A549 treated with Hydrocortisone at 1 μM for 4 hours (cell line): ENCODE measurements at places on chromosomes 12 and 14. TPM values are rescaled to one million over a fixed set of nuclear protein-coding genes. Genes with fewer than 3 reads are reported as not detected.

CYP46A1 gene
- 0.06 to 0.17 TPM (median 0.09 TPM) in 5 replicates for total RNA-seq

SLC25A21 gene
- total RNA-seq = 0.50 to 1.9 TPM (median 0.93 TPM) in 5 replicates

DHRS1 gene
- 9.8 to 11.5 TPM (median 11.2 TPM) in 5 replicates for total RNA-seq

IL26 gene
- total RNA-seq = not detected in 5 replicates

PCK2 gene
- total RNA-seq = 18.3 to 21.2 TPM (median 19.7 TPM) in 5 replicates

RFLNA gene
- 0.10 to 0.27 TPM (median 0.18 TPM) in 4 of 5 replicates, not detected in the other for total RNA-seq

PLD4 gene
- 0.05 to 0.13 TPM (median 0.05 TPM) in 4 of 5 replicates, not detected in the other for total RNA-seq

AQP2 gene
- not detected in 5 replicates for total RNA-seq

GPRC5A gene
- total RNA-seq = 230 to 315 TPM (median 290 TPM) in 5 replicates

KRT82 gene
- total RNA-seq = not detected in 5 replicates

ADAM21 gene
- total RNA-seq = 0.03 TPM in 2 of 5 replicates, not detected in the others

SERPINA5 gene
- 0.17 to 0.28 TPM (median 0.22 TPM) in 5 replicates for total RNA-seq

CFAP251 gene
- 0.85 to 1.7 TPM (median 1.3 TPM) in 5 replicates for total RNA-seq

AMIGO2 gene
- 49.8 to 91.4 TPM (median 75.9 TPM) in 5 replicates for total RNA-seq

FERMT2 gene
- total RNA-seq = 33.9 to 54.9 TPM (median 44.3 TPM) in 5 replicates

SLC11A2 gene
- total RNA-seq = 16.7 to 25.9 TPM (median 20.6 TPM) in 5 replicates

LIN7A gene
- total RNA-seq = 0.21 to 0.62 TPM (median 0.47 TPM) in 5 replicates

TSHR gene
- total RNA-seq = not detected in 5 replicates

TAS2R19 gene
- total RNA-seq = 0.13 to 0.17 TPM (median 0.14 TPM) in 3 of 5 replicates, not detected in the others

FAIM2 gene
- 0.02 TPM in 1 of 5 replicates, not detected in the others for total RNA-seq

LRRC10 gene
- total RNA-seq = not detected in 5 replicates

REM2 gene
- 0.30 to 0.46 TPM (median 0.36 TPM) in 5 replicates for total RNA-seq

ETFBKMT gene
- 0.88 to 1.3 TPM (median 1.1 TPM) in 5 replicates for total RNA-seq

RAB15 gene
- total RNA-seq = 18.6 to 23.3 TPM (median 20.2 TPM) in 5 replicates

ANKRD33 gene
- total RNA-seq = 0.03 to 0.15 TPM in 2 of 5 replicates, not detected in the others

DNAI7 gene
- 0.08 to 0.41 TPM (median 0.20 TPM) in 5 replicates for total RNA-seq

C3AR1 gene
- total RNA-seq = not detected in 5 replicates

CLEC4A gene
- total RNA-seq = 0.21 TPM in 1 of 5 replicates, not detected in the others

C12orf54 gene
- total RNA-seq = not detected in 5 replicates

CLMN gene
- 5.0 to 7.4 TPM (median 6.0 TPM) in 5 replicates for total RNA-seq

CLEC6A gene
- total RNA-seq = not detected in 5 replicates
